ENCODE measurements at places on chromosomes 3 and 15.

- no peak for DNase-seq
Observed at GRCh38 chr15:39321977-39322376, 258.9 kb upstream of the THBS1 start.

GRCh38 chr3:86168512-86168911 is 822.4 kb downstream of the VGLL3 start:
- no peak for DNase-seq

- no peak for DNase-seq
Observed at GRCh38 chr3:38370861-38371260, 24.3 kb downstream of the XYLB start.

- no peak for DNase-seq
Observed at GRCh38 chr3:108209579-108209978, 12.6 kb downstream of the IFT57 start.

DNA sequence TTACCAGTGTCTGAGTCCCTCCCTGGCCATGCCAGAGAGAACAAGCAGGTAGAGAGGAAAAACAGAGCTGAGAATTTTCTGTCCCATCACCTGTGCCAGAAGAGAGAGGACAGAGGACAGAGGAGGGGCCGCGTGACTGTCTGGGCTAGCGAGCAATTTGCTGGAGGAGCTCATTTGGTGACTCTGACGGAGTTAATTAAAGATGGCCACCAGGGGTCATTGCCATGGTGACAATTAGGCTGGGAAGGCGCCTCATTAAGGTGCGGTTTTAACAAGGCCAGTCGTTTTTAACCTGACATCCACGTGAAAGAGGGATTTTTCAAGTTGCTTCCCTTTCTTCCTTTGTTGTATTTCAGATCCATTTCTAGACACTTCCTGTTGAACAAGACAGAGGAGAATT is 72.4 kb downstream of the RHCG start:
- no peak for DNase-seq

GRCh38 chr15:25900431-25900830 is 37.3 kb upstream of the ATP10A start:
- no peak for DNase-seq

GRCh38 chr15:31337352-31338031 is 10.9 kb downstream of the KLF13 start:
- DNase-seq: no peak

- no peak for DNase-seq
Observed at GRCh38 chr3:53353202-53353601, 5.9 kb upstream of the DCP1A start.

- no peak for DNase-seq
Observed at GRCh38 chr3:160564258-160564911, 986 bp downstream of the KPNA4 start.

GRCh38 chr3:193269343-193270028 is 28.5 kb downstream of the PLAAT1 start:
- DNase-seq: no peak

DNA sequence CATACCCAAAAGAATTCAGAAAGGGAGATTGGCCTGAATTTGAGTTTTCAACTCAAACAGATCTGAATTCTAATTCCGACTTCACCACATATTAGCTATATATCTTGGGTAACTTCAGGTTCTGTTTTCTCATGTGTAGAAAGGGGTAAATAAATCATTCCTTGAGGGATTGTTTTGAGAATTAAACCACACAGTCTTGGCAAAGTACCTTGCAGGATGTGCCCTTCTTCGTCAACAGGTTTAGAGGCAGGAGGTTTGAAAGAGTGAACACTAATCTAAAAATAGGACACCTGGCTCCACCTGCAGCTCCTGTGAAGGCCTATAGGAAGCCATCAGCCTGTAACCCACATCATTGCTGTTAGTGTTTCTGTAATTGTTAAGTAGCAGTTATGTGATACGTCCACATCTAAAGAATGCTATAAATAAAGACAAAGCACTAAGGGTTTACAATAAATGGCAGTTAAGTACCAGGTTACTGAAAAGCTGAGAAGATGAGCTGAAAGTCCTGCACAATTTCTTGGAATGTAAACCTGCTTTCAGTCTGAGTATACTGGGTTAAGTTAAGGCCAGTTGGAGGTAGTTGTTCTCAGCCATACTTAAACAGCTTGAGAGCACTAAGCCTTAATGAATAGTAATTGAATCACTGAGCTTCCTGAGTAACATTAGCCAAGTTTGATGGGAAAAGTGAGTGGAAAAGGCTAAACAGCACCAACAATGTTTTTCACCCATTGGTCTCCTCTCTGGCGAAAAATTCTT is 6.0 kb downstream of the CCDC80 start:
- DNase-seq: no peak

DNA sequence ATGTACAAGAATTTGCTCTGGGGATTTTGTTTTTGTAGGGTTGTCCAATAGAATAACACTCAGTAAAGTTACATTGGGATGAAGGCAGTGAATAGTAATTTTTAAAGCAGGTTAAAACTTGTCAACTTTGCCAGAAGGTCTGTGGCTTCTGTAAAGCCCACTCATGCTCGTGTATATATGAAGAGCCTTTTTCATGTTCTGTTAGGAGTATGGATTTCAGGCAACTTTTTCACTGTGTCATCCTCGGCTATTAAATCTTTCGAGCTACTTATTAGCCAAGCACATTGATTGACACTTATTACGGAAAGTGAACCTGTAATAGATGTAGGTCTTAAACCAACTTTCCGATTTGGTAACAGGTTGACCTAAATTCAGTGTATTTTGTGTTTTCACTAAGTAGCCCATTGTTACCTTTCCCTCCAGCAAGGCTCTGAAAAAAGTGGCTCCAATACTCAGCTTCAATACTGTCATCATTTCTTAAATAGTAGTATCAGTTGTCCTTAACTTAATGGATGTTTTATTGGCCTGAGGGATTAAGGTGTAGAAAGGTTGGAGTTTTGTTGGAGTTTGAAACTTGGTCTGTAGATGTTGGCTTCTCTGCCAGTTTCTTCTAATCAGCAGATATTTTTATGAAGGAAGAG is 1.7 kb downstream of the PAK2 start:
- DNase-seq: no peak

- DNase-seq: no peak
Observed at GRCh38 chr15:68205954-68206539, 915 bp upstream of the CALML4 start.

- no peak for DNase-seq
Observed at GRCh38 chr15:27527490-27528067, 556.6 kb downstream of the GABRG3 start.

- no peak for DNase-seq
Observed at GRCh38 chr3:150582620-150583019, 20.5 kb upstream of the SELENOT start.

- DNase-seq: no peak
Observed at GRCh38 chr15:74913041-74913440, 6.4 kb upstream of the FAM219B start.

DNA sequence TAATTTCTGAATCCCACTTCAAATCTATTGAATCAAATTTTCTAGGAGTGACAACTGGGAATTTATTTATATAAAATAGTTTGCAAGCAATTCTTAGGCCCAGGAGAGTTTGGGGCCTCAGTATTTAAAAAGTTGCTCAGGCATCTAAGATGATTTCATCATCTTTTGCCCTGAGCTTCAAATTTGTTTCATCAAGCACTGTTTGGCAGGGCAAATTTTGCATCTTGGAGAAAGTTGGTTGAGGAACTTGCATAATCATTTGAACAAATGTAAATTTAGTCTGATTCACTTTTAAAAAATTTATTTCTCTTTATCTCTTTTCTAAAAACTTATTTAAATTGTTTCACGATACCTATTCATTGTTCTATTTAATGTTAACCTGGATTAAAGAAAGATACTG is 702.8 kb downstream of the SI start:
- DNase-seq: no peak

GRCh38 chr15:101194546-101195125 is 57.2 kb downstream of the CHSY1 start:
- DNase-seq: no peak

GRCh38 chr3:12993517-12994356 is 79.5 kb downstream of the IQSEC1 start:
- DNase-seq: no peak

DNA sequence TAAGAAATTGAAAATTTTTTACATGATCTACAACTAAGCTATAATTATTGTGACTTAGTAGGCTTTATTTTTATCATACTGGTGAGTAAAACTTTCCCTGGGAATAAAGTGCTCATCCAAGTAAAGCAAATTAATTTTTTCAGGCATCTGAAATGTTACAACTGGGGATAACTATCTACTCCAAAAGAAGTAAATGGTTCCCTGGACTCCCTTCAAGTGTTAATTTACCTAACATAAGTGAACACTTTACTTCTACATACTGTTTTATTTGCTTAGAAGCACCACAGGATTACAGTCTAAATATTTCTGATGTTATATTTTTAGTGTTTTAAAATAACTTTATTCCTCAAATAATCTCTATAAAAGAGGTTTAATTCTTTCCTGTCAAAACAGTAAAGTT is 57.8 kb downstream of the IFT57 start:
- DNase-seq: no peak

GRCh38 chr15:48153526-48153925 is 24.6 kb downstream of the MYEF2 start:
- no peak for DNase-seq

DNA sequence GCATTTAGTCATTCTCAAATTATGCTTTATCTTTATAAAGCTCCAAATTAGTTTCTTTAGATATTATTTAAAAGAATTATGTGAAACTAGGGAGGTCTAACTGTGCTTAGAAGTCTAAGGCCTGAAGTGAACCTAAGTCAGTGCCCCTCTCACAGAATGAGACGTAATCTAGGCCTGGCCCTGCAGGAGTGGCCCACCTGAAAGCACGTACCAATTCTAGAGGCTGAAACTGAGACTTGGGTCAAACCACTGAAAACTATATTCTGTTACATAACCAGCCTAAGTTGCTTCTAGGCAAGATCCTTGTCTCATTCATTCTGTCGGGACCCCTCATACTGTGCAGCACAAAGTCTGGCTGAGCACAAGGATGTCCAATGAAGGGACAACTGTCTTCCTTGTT is 143.7 kb downstream of the ISL2 start:
- DNase-seq: no peak

DNA sequence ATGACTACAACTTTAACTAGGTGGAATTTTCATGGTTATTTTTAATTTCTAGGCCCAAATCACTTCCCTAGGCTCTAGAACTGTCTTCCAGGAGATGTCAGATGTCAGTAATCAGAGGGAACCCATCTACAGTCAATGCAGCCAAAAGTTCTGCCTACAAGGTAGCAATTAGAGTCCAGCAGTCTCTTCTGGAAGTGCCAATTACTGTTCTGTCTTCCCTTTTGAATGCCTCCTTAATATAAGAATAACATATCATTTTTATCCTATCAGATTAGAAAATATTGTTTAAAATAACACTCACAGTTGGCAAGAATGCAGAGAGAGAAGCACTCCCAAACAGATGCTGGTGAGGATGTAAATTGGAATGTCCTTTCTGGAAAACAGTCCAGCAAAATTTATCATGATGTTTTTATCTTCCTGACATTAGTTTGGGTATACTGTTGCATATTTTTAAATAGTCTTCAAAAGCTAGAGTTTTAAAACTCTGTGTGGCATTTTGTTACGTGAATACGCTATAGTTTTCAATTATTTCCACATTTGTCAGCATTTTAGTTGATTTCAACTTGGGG is 543.7 kb downstream of the FHIT start:
- no peak for DNase-seq

- DNase-seq: no peak
Observed at GRCh38 chr15:29938361-29939335, 116.4 kb upstream of the TJP1 start.

- DNase-seq: no peak
Observed at GRCh38 chr3:46484388-46484787, 13.4 kb upstream of the RTP3 start.

- DNase-seq: no peak
Observed at GRCh38 chr3:168081856-168082255, 13.9 kb downstream of the GOLIM4 start.

DNA sequence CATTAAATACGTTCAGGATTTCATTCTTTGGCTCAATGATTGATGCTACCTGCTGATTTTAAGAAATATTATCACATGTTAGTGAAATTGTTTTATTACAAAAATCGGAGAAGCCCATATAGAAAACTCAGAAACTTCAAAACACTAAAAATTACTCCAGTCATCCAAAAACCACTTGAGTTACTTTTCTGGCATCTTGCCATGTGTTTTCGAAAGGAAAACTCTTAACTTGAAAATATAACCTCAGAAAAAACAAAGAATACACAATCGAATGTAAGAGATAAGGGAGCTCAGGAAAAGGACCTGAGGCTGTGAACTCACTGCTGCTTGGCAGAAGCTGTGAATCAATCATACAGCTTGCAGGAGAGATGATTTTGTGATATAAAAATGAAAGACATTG is 151.3 kb upstream of the SLITRK3 start:
- no peak for DNase-seq

Data from GM18507 (cell line).